ENCODE measurements at places on chromosomes 3 and 15. TPM values are rescaled to one million over a fixed set of nuclear protein-coding genes. Genes with fewer than 3 reads are reported as not detected.

GRCh38 chr3:15051531-15051930, 13.6 kb downstream of the MRPS25 start:
- peak; percentile 78 for DNase-seq

DNA sequence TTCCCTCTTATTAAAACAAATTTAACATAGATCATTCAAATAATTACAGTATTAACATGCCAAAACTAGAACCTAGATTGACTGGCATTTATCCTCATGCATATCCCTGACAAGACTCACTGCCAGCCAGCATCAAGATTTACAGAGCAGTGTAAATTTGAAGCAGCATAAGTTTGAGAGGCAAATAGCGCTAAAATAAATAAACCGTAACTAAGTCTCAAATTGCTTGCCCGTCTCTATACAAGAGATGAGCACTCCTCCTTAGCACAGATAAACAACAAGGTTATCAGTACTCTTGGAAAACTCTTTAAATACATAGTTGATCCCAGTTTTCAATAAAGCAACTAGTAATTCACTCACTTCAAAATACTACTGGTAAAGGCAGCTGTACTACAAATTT, 29.6 kb downstream of the MSL2 start:
- no peak for DNase-seq

- peak; percentile 77 for DNase-seq
Measured at GRCh38 chr15:40217166-40217824, 21.6 kb upstream of the PAK6 start.

GRCh38 chr15:83319771-83320170, 35.3 kb upstream of the BNC1 start:
- no peak for DNase-seq

PLA2G4D gene
- not detected for total RNA-seq
